ENCODE measurements at places on chromosomes 5 and 9.

GRCh38 chr5:6595405-6595804 is 37.4 kb downstream of the NSUN2 start:
- no peak for DNase-seq

- DNase-seq: no peak
Measured at GRCh38 chr9:110951805-110952539, 86.3 kb downstream of the LPAR1 start.

GRCh38 chr5:308672-309271 is 12.7 kb upstream of the AHRR start:
- DNase-seq: no peak

GRCh38 chr5:10421896-10422691 is 19.6 kb upstream of the ROPN1L start:
- DNase-seq: no peak

DNA sequence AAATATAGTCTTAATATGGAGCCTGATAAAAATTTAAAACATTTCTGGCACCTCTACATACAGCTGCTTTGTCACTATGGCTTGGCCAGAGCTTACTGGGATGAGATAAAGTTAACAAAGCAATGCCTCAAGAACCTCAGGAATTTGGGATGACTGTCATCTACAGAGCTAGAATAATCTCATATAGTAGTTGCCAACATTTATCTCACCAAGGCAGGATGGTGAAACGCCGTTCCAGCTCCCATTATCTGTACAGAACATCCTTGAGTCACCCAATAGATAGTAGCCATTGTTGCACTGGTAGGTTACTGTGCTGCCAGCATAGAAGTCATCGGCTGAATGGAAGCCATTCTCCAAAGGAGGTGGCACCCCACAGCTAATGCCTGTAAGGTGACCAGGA is 94.6 kb upstream of the TXNDC8 start:
- no peak for DNase-seq

DNA sequence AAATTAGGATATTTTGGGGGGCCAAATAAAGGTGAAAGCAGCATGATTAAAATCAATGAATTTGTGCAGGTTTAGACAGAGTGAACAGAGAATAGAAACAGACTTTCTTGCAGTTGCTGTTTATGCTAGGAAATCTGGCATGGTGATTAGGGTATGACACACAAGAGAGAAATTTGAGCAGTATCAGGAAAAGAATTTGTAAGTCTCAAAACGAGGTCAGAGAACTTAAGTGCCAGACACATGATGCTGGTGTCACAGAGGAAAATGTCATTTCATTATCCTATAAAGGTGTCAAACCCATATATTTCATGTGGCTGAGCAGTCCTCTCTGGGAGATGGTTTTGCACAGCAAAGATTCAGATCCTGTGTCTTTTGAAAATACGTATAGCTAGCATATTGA is 15.7 kb downstream of the LVRN start:
- DNase-seq: no peak

GRCh38 chr5:137617528-137618205 is 118.2 kb downstream of the KLHL3 start:
- no peak for DNase-seq

DNA sequence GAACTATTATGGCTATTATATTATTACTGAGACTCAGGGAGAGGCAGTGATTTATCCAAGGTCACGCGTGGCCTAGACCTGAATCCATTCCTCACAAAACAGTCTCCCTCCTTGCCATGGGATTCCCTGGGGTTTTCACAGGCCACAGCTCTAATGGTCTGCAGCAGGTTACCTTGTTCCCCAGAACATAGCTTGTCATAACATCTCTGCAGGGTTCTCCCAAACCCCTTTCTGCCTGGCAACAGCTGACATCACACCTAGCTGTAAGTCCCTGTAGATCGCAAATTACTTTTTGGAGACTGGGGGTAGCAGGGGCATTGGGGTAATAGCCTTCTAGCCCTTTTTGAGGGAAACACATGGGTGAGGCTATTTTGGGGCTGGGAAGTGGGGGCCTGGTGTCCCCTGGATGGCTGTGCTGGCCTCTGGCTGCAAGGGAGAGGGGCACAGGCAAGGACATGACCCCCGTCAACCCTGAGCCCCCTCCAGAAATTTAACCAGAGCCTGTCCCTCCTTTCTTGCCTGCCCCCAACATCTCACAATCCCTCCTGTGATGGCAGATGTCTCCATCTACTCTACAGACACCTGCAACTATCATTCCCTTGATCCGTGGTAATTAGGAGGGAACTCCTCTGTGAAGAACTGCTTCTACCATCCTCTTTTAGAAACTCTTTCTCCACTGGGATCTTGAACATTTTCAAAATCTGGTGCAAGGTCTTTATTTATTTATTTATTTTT is 1.3 kb downstream of the CD74 start:
- DNase-seq: no peak

GRCh38 chr5:126220725-126221124 is 202.5 kb upstream of the GRAMD2B start:
- no peak for DNase-seq

GRCh38 chr9:110126986-110127864 is 80.7 kb downstream of the C9orf152 start:
- no peak for DNase-seq

DNA sequence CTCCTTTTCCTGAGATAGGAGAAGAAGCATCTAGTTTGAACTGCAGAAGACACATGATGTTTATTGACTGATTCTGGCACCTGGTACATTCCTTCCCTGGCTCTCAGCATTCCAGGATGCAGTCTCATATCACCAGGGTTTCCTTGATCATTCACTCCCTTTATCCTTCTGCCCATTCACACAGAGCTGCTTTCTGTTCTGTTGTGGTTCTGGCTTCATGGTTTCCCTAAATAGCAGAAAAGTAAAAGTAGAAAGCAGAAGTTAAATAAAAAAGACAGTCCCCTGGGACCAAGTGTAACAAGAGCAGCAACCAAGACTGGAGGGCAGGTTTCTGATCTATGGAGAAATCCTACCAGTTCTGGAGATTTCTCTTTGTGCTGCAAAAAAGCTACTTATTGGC is 3.2 kb downstream of the IFNA8 start:
- DNase-seq: no peak

DNA sequence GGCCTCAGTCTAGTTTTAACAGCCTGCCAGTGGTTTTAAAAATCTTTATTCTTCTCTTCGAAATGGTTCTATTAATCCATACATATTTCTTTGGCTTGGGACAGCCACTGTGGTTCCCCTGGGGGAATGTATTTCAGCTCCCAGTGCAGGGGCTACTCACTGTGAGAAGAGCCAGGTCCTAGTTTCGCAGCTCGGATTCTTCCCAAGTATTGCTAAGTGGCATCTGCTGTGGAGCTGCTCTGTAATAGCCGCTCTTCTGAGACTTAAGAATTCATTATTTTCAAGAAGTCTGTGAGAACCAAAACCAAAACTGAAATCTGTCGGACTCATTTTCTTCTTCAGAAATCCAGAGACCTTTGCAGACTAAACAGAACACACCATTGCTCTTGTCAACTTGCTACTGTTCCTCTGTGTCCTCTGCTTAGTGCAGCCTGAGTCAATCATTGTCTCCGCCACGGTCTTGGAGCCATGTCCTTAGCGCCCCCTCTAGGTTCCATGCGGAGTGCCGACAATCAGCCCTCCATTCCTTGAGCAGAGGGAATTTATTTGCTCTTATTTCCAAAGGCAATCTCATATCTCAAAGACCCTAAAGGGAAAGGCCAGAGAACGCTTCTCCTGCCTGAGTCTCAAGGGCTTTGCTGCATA is 478.2 kb downstream of the SPATA31D1 start:
- no peak for DNase-seq

GRCh38 chr5:20113031-20113715 is 125.2 kb upstream of the CDH18 start:
- no peak for DNase-seq

DNA sequence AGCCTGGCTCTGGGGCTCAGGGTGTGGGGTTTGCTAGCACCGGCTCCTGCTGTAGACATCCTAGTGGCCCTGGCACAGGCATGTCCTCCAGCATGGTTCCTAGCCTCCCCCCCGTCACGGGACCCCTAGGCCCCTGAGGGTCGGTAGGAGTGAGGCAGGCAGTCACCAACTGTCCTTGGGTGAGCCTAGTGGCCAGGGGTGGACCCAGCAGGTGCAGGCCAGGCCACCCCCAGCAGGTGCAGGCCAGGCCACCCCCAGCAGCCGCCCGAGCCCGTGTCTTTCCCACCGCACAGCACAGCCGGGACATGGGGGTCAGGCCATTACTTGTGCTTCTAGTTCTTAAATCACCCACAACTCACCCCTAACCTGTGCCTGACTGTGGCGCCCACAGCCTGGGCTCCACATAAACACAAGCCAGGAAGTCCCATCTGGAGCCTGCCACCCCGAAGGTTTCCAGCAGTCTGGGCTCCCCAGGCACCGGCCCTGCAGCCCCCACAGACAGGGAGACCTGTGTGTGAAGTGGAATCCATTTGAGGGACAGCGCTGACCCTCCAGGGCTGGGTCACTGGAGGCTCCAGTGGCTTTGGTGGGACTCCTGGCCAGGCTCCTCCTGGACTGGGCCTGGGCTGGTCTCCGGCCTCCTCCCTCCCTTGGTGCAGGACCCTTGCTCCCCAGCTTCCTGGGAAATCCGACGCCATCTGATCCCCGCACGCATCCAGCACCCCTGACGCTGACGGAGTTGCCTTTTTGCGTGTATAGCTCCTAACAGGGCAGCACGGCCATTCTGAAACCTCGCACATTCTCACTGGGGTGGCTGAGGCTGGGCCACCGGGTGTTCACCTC is 114.1 kb upstream of the LPCAT1 start:
- DNase-seq: no peak

DNA sequence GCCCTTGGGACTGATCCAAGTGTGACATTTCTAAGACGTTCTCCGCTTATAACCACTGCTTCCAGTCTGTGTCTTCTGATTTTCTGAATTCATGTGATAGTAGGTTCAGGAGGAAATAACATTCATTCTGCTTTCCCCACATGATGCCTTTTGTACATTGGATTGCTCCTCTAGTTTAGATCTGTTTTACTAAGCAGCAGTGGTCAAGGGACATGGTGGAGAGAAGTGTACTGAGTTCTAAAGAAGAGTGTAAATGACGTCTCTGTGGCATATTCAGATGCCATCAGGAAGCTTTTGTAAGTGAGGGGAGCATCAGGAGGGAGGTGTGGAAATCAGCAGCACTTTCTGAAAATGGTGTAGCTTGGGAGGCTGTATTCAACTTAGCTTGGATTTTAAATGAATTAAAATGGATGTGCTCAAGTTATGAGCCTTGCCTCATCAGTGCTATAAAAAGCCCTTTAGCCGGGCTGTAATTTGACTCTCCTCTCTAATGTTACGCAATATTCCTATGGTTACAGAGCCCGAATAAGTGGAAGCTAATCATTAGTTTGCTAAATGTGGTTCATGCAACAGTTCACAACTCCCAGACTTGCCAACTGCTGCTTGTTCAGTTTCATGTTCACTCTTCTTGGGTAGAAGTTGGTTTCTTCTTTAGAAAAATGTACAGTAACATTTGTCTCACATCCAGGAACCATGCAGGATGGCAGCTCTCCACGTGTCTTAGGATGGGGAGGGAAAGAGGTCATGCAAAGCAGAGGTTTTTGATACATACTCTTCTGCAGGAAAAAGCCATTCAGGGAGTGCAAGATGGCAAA is 281.3 kb downstream of the ARHGAP26 start:
- DNase-seq: peak; percentile 47

DNA sequence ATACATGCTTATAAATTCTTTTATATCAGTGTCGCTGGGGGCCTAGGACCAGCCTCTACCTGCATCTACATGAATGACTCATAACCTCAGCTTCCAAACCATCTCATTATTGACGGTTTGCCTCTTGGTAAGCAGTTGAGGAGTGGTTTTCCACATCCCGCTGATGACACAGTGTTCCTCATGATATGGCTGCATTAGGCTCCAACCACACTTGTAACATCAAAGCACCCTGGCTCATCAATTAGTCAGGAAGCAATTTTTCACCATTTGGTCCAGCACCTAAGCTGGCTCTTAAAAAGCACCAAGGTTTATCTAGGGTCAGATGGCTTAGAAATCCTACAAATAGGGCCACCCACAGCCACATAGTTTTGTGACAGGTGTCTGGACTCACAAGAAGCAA is 402.4 kb downstream of the ARHGEF28 start:
- no peak for DNase-seq

DNA sequence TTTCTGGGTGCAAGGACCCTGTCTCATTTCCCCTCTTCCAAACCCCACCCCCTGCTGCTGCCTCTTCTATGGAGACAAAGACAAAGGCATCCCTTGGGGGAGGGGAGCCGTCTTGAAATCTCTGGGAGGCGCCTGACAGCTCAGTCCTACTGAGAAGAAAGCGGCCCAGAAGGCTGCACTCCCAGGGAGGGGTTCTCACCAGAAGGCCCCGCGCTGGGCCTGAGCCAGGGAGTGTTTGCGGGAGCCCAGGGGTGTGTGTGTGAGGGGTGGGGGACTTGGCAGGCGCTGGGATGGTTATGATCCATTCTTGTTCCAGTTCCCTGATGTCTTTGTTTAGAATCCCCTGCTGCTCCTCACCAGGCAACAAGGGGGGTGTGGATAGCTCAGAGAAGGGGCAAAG is 45.7 kb upstream of the ALDH1B1 start:
- DNase-seq: no peak

DNA sequence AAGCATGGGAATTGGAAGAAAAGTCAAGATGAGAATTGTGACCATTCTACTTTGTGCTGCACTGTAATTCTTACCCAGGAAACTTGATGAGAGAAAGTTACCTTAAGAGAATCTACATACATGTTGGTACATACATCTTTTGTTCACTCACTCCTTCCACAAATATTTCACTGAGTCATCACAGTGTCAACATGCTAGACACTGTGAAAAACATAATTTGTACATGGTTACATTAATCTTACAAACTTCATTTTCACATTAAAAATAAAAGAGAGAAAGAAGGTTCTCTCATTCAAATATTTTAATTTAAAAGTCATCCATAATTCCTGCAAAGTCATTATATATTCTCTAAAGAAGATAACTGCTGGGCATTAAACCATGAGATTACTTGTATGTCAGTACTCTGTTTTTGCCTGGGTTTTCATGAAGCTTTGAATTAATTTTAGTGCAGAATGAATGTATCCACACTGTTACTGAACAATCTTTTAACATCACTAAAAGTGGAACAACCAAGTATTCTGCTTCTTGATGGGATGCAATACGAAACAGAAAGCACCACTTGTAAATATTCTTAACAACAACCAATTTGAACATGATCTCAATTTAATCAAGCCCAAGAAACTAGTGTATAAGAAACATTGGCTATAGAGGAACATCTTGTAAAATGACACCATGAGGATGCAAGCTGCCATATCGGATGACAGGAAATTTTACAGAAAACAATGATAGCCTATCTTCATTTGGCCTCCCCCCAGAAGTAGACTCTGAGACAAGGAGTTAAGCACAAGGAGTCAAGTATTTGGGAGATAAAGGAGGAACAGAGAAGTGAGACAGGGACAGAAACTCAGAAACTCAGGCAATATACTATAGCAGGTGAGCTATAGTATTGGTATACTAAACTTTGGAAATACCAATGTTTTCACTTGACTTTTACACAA is 28.4 kb downstream of the ERP44 start:
- no peak for DNase-seq

GRCh38 chr9:96209407-96210271 is 92.3 kb downstream of the HSD17B3 start:
- DNase-seq: no peak

- no peak for DNase-seq
Measured at GRCh38 chr5:113864437-113864836, 350.9 kb downstream of the YTHDC2 start.

All from NCI-H2171 (cell line).